ENCODE measurements at places on chromosomes 7 and 10.
A peak's percentile ranks its signal among the peaks of the same experiment; 100 is the strongest.

- no peak for DNase-seq
These were observed 1.8 kb downstream of the CCDC6 start for GRCh38 chr10:59904426-59905065.

DNA sequence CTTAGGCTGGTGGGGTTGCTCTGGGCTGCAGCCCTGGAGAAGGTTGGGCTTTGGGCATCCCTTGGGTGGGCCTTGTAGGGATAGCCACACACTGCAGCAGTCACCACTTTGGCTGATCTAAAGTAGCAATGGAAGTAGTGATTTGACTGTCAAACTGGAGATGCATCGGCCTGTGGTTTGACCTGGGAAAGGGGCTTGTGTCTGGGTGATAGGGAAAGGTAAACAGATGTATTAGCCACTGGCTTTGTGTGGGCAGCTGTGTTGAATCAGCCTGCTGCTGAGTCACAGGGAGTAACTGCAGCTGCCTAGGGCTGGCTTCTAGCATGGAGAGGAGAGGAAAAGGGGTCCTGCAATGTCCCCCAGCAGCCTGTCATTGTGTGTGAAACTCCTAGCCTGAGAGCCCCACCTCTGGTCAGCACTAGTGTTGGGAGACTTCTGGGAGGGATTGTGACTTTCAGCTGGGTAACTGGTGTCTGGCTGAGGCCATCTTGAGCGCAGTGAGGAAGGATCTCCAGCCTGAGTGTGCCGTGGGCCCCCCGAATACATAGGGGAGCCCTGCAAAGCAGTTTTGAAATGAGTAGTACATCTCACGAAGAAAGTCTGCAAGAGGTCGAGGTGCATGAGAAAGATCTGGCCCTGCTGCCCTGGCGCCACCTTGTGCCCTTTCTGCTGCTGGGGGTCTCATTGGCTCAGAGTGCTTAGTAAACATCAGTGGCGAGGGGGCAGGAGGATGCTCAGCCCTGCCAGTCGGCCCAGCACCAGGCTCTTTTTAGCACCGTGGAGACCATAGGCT, 117.3 kb downstream of the FANK1 start:
- DNase-seq = peak; percentile 54

- DNase-seq = no peak
These were observed 370.1 kb downstream of the IPMK start for GRCh38 chr10:57897611-57898010.

DNA sequence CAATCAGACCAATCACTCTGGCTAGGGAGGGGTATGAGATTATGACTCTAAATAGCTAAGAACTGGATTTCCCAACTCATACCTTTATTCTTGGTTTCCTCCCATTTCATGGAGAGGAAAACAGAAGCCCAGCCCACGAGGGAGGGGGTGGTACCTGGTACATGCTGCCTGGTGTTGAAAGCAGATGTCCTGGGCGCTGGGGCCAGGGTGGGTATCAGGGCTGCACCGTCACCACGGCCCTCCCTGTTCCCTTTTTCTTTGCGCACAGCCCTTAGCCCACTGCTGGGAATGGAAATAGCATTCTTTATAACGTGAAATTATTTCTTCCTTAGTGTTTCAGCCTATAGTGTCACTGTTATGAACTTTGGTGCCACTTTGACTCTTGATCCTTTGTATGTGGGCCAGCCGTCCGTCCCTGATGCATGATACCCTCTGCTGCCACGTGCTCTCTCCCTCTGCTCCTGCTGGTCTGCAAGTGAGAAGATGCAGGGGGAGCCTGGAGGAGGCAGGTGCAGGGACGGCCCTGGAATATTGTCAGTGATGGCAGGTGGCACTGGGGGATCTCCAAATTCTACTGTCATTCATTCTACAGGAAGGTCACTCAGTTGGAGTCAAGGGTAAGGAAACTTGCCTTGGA, 158.5 kb downstream of the CDH23 start:
- no peak for DNase-seq

- no peak for DNase-seq
These were observed 118.7 kb downstream of the MAD1L1 start for GRCh38 chr7:2114052-2114451.

DNA sequence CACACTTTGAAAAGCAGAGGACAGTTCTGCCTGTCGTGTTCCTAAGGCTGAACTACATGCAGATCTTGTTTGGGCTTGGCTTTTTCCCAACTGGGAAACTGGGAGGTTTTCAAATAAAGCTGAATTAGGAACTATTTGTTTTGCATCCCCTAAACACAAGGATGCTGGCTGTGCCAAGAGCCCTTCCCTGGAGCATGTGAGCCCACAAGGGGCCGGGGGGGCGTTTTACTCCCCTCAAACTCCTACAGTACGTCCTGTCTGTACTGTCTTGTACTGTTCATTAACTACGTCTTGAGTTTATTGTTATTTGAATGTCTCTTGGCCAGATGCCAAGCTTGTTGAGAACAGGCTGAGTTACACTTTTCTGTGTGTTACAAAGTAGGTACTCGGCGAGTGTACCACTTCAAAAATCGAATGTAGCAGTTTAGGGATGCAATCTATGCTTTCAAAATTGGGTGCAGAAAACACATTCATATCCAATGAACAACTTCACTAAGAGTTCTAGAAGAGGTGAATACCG, 94.9 kb downstream of the GFRA1 start:
- no peak for DNase-seq

DNA sequence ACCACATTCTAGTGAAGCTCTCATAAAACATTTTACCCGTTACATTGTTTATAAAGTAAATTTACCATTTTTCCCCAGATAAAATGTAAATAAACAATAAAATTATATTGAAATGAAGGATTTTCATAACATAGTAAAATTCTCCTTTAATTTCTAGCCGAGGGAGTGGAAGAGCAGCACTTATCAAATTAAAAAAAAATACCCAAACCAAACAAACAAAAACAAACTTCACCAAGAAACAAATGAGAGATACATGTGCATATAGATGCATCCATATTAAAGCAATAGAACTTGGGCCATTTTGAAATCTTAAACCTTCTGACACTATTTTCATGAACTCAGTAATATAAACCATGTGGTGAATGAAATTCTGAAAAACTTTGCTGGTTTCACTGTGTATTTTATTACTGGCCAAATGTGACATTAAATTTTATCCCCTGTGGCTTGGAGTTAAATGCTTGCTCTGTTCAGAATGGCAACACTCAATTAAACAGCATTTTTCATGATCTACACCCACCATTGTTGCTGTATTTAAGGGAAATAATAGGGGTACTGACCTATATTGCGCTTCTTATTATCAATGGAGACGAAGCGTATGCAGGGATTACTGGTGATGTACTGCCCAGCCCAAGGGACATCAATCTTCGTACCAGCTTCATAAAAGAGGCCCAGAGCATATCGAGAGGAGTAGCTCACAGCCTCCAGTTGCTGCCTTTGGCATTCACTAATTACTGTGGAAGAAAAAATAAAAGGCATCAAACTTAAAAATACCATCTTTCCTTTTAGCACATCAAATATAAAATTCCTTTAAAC, 220.9 kb downstream of the RNLS start:
- no peak for DNase-seq

DNA sequence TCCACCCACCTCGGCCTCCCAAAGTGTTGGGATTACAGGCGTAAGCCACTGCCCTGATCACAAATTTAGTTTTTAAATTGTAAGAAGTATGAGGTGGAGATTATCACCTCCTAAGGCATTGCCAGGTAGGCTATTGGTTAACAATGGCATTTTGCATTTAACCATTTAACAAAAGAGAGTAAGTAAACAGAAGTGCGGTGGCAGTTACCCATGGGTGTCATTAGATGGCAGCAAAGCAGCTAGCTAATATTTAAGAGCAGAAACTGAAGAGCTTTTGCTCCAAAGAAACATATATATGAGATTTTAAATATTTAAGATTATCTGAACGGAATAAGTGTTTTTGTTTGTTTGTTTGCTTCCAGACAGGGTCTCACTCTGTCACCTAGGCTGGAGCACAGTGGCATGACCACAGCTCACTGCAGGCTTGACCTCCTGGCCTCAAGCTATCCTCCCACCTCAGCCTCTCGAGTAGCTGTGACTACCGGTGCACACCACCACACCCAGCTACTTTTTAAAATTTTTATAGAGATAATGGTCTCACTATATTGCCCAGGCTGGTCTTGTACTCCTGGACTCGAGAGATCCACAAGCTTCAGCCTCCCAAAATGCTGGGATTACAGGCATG, 325.5 kb upstream of the C7orf33 start:
- no peak for DNase-seq

DNA sequence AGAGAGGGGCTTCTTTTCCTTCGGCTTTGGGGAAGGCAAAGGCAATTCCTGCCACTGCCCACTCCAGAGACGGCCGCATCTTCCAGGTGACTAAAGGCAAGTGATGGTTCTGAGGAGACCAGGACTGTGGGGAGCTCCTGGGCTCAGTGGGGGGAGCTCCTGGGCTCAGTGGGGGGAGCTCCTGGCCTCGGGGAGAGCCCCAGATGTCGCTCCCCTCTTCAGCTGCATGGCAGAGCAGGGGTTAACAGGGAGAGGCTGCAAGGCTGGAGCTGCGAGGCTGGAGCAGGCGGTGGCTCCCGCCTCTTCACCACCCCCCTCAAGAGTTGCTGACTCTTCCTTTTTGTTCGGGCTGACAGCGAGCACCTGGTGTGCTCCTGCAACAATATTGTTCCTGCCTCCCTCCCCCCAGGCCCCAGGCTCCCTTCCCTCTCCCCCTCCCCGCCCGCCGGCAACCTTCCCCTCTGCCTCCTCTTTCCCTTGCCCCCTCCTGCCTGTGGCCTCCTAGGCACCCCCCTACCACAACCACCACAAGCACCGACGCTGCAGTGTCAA, 56.3 kb upstream of the LBX1 start:
- no peak for DNase-seq

DNA sequence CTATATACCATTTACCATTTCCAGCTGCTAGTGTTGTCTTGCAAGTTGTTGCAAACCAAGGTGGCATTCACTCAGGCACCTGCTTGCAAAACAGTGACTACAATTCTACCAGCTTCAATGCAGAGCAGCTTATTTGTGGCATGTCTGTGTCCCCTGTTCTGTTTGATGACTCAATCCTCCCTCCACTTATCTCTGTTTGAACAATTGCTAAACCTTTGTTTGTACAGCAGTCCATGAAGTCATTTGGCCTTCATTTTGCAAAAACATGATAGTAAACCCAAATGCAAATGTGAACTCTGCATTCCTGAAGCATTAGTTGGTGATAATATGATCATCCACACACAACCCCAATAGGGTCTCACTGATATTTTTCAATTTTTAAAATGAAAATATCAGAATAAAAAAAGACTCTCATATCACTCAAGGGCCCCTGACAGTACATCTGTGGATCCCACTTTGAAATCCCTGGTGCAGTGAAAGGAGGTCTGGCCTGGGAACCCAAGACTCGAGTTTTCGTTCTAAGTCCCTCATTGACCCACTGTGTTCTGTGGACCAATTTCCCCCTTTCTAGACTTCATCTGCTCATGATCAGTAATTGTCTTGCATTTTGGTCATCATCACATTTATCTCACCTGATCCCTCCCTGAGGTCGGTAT, 425.4 kb downstream of the RPS24 start:
- peak; percentile 98 for DNase-seq

DNA sequence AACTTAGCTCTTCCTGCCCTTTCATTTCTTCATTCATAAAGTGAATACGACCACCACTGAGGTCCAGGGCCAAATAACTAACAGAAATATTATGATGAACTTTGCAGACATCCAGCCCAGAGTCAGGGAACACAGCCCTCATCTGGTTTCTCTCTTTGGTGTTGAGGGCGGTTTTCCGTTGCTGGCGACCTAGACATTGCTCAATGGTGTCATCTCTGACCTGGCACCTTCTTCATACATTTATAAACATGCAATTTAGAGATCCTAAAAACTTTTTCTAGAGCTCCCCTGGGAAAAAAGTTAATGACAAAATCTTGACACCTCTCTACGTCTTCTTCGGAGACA, 324 bp upstream of the TET1 start:
- DNase-seq = no peak

- peak; percentile 93 for DNase-seq
These were observed at the start of gene ASL for GRCh38 chr7:66075590-66076461. ASL (plus strand) TSS chr7:66075819; CDS start chr7:66076082, 263 bp downstream.

DNA sequence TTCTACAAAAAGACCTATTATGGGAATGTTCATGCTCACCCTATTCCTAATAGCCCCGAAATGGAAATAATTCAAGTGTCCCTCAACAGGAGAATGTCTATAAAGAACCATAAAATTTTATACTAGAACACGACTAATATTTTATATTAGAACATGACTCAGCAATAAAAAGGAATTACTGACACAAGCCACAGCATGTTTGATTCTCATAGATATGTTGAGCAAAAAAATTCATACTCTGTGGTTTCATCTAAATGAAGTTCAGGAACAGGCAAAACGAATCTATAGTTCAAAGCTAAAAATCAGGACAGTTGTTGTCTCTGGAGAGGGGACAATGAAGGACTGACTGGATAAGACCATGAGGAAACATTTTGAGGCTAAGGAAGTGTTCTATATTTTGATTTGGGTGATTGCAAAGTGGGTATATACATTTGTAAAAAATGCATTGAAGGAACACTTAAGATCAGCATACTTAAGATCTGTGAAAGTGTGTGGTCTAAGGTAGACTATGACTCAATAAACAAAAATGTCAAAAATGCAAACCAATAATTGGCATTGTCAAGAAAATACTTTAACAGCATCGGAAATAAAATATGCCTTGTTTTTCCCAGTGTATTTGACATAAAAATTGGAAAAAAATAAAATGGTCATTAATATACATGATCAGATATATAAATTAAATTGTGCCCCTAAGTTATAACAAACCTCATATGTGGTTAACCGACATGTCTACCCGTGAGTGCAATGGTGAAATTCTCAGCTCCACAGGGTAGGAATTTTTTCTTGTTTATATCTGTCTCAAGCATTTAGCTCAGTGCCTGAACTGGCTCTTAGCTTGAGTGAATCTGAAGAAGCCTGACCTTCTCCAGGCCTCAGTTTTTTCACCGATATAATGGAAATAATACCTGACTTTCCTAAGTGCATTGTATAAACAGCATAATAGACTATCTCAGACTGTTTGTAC, 124.9 kb upstream of the CTTNBP2 start:
- DNase-seq = no peak

DNA sequence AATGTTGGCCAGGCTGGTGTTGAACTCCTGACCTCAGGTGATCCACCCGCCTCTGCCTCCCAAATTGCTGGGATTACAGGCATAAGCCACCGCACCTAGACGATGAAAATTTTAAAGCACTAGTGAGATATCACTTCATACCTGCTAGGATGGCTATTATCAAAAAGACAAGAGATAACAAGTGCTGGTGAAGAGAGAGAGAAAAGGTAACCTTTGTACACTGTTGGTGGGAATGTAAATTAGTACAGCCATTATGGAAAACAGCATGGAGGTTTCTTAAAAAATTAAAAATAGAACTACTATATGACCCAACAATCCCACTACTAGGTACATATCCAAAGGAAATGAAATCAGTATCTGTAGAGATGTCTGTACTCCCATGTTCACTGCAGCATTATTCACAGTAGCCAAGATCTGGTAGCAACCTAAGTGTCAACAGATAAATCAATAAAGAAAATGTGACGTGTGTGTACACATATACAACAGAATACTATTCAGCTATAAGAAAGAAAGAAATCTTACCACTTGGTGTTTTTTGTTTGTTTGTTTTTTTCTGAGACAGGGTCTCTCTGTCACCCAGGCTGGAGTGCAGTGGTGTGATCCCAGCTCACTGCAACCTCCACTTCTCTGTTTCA, 12.5 kb downstream of the MMS19 start:
- no peak for DNase-seq
